ENCODE measurements at places on chromosomes 6 and 20. TPM values are rescaled to one million over a fixed set of nuclear protein-coding genes. Genes with fewer than 3 reads are reported as not detected.

DNA sequence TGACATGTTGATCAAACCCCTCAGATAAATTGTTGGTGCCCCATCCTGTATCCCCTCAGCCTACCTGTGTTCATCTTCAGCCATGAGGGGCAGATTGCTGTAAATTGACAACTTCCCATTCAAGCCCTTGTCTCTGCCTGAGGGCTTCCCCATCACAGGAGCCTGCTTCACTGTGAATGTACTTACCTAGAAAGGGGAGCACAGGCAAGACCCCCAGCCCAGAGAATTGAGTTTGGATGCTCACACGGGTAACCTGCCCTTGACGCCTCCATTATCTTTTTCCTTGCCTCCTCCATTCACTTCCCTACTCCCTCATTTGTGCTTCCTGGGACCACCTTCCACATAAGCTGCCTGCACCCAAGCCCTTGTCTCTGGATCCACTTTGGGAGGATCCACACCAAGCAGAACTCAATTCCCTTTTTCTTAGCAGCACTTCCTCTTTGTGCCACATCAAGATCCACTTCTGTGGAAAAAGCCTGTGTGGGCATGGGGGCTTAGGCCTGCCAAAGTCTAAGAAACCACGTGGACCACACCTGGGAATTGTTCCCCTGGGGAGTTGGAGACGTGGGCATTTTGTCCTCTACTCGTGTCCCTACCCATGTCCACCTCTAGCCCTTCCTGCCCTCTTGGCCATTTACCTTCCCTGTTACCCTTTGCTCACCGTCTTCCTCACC is 103.4 kb upstream of the FOXA2 start:
- no peaks in the 10 kb centered on the region for H3K27me3 ChIP-seq
- H3K27ac ChIP-seq = no peak overlapping the region

DNA sequence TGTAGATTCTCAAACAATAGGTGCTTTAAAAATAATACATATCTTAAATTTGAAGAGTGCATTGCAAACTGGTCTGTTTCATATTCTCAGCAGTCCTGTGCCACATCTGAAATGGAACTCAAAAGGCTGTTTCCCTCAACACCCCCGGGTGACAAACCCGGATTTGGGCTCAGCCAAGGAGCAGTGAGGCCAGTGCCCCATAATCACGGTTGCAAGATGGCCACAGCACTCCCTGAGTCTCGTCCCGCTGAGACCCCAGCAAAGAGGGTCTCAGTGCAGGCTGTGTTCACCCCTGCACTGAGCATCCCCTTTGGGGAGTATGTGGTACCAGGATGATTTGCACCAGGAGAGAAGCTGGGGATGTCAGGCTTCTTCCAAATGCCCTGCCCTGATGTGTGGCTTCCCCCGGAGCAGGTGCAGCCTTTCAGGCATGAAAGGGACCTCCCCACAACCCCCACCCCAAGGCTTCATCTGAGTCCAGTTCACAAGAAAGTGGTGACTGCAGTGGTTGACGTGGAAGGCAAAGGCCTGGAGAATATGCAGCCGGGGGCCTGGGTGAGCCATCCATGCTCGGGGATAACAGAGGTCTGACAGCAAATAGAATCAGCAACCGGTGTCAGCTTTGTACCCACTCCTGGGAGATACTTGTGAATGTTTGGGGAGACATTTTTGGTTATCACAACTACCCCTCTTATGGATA is 202.9 kb downstream of the SYNDIG1 start:
- H3K27me3 ChIP-seq = no peaks in the 10 kb centered on the region
- H3K27ac ChIP-seq = no peak overlapping the region
- no peak overlapping the region for H3K4me3 ChIP-seq
- H3K36me3 ChIP-seq = no peaks in the 10 kb centered on the region

DNA sequence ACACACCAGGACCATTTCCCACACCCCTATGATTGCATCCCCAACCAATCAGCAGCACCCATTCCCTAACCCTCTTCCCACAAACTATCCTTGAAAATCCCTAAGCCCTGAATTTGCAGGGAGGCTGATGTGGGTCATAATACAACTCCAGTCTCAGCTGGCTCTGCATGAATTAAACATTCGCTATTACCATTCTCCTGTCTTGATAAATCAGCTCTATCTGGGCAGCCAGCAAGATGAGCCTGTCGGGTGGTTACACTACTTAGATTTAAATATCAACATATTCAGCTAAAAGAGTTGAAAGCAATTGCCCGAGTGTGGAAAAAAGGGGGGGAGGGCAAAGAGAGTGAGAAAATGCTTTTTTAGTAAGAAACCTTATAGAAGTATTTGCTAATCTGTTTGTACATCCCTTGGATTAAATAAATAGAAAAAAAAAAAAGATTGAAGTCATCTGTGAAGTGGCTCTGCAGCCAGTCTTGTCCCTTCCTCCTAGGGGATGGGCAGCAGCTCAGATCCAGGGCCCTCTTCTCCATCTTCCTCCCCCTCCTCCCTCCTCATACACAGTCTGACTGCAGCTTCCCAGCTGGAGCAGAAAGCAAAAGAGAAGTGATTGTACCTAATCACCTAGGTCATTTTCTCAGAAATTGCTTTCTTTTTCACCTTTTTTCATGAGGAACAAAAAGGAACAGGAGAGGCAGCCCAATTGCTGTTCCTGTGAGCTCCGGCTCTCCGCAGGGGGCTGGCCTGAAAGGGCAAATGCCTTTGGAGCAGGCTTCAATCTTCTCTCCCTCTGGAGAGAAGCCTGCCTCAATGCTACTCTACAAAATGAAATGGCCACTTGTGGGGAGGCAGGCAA is 356.6 kb upstream of the SULF2 start:
- no peaks in the 10 kb centered on the region for H3K36me3 ChIP-seq
- H3K4me3 ChIP-seq = no peak overlapping the region
- H3K4me1 ChIP-seq = no peaks in the 10 kb centered on the region
- DNase-seq = no peak
- H3K27me3 ChIP-seq = no peaks in the 10 kb centered on the region

DNA sequence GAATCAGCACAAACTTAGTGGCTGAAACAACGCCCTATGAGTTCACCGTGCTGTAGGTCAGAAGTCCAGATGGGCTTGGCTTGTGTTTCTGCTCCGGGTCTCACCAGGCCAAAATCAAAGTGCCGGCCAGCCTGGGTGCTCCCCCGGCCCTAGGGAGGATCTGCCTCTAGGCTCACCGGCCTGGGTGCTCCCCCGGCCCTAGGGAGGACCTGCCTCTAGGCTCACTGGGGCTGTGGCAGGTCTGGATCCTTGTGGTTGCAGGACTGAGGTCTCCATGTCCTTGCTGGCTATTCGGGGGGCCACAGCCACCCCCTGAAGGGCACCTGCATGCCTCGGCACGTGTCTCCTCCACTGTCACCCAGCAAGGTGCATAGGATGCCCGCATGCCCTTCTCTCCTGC is 216.3 kb downstream of the TAF4 start:
- no peaks in the 10 kb centered on the region for H3K4me1 ChIP-seq
- no peaks in the 10 kb centered on the region for H3K36me3 ChIP-seq
- no peak overlapping the region for H3K4me3 ChIP-seq
- no peaks in the 10 kb centered on the region for H3K27me3 ChIP-seq
- no peak overlapping the region for H3K27ac ChIP-seq

DNA sequence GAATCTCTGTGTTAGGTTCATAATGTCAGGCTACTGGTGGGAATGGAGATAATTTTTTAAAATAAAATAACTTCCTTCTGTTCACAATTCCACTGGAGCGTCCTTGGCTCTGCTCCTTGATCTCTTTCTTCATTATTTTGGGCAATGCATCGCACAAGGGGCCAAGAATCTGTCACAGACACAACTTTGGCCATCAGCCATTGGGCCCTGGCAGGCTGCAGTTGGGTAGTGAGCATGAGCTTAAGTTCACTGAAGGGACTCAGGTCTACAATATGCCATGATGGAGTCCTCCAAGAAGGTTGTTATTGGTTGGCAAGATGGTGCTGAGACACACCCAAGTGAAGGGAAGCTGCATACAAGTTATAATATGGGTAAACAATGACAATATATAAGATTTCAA is 40.0 kb downstream of the CYP39A1 start:
- no peak overlapping the region for H3K27ac ChIP-seq
- no peaks in the 10 kb centered on the region for H3K36me3 ChIP-seq
- no peaks in the 10 kb centered on the region for H3K4me1 ChIP-seq
- no peaks in the 10 kb centered on the region for H3K27me3 ChIP-seq
- DNase-seq = no peak
- no peak overlapping the region for H3K4me3 ChIP-seq

DNA sequence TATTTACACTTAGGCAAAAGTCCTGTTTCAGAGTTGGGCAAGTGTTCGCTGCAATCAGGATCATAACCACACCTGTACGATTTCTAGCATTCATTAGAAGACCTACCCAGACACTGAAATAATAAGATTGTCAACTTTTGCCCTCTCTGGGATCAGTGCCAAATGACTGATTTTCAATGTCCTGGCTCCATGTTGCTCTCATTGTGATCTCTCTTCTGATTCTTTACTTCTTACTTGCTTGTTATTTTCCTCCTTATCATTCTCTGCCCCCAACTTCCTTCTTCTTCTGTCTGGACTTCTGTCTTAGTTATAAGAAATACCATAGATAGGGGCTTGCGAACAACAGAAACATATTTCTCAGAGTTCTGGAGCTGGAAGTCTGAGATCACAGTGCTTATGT is 94.4 kb upstream of the BMP2 start:
- no peak overlapping the region for H3K4me3 ChIP-seq
- no peaks in the 10 kb centered on the region for H3K4me1 ChIP-seq
- no peaks in the 10 kb centered on the region for H3K27me3 ChIP-seq
- no peak for DNase-seq
- no peak overlapping the region for H3K27ac ChIP-seq
- no peaks in the 10 kb centered on the region for H3K36me3 ChIP-seq

DNA sequence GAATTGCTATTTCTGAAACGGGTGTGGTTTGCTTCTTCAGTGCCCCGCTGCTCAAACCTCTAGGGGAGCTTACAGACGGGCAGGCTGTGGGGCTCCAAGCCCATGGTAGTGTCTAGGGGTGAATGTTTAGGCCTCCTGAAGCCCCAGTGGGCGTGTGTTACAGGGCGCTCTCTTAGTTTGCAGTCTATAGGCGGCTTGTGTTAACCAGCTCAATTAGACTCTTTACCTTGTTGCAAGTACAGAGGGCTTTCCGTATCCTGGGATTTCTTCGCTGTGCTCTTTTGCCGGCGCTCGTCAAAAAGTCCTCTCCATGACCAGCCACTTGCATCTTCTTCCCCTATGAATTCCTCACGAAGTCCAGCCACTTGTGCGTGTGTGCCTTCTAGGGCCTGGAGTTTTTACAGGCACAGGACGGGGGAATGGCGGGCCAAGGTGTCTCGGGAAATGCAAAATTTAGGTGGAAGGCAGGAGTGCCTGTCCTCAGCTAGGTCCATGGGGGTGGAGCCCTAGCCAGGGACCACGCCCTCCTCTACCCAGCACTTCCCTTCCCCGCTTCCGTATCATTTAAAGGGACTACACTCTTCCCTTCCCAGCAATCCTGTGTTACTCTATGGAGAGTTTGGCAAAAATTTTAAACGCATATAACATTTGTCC is 94.5 kb downstream of the HTR1B start:
- no peaks in the 10 kb centered on the region for H3K4me1 ChIP-seq
- H3K27ac ChIP-seq = no peak overlapping the region
- H3K36me3 ChIP-seq = no peaks in the 10 kb centered on the region
- no peaks in the 10 kb centered on the region for H3K27me3 ChIP-seq

Gene TMEM170B
- 5.4 TPM for total RNA-seq

Gene ACTL10
- total RNA-seq = 2.3 TPM

Gene SSTR4
- not detected for total RNA-seq

Gene SCRT2
- total RNA-seq = not detected

Gene TRIM15
- total RNA-seq = not detected

Gene PLA2G7
- 32.1 TPM for total RNA-seq

Measured in left lung (tissue), 14 donors.